ENCODE measurements at places on chromosomes 13 and 19.

GRCh38 chr19:56764196-56764695 is 76.3 kb downstream of the PEG3 start:
- no peak overlapping the region for H3K27ac ChIP-seq
- H3K27me3 ChIP-seq, result no peaks in the 10 kb centered on the region
- no peak for DNase-seq
- no peaks in the 10 kb centered on the region for H3K36me3 ChIP-seq

GRCh38 chr13:72751220-72751619 is 23.5 kb downstream of the BORA start:
- no peak overlapping the region for H3K4me3 ChIP-seq
- DNase-seq, result no peak
- no peaks in the 10 kb centered on the region for H3K4me1 ChIP-seq
- H3K27me3 ChIP-seq, result no peaks in the 10 kb centered on the region
- no peaks in the 10 kb centered on the region for H3K36me3 ChIP-seq

DNA sequence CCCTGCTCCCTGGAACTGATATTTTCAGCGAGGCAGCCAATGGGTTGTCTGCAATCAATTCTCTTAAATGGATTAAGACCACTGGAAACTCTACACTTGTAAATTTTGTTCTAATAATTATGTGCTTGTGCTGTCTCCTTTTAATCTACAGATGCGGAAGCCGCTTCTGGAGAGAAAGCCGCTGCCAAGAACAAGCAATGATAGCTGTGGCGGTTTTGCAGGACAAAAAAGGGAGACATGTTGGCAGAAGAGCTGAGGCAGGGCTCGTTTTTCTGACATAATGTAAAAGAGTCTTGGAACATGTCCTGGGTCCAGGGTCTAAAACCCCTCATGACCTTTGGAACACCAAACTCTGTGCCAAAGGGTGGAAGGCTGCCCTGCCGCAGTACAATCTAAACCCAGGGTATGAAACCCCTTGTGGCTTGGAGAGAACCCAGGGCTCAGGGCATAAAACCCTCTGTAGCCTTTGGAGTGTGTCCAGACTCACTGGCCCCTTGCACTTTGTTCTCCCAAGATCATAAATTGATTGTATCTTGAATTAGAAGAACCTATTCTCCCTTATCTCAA is 12.7 kb downstream of the ZNF417 start:
- H3K27ac ChIP-seq, result no peak overlapping the region
- H3K4me1 ChIP-seq, result no peaks in the 10 kb centered on the region
- no peaks in the 10 kb centered on the region for H3K27me3 ChIP-seq

DNA sequence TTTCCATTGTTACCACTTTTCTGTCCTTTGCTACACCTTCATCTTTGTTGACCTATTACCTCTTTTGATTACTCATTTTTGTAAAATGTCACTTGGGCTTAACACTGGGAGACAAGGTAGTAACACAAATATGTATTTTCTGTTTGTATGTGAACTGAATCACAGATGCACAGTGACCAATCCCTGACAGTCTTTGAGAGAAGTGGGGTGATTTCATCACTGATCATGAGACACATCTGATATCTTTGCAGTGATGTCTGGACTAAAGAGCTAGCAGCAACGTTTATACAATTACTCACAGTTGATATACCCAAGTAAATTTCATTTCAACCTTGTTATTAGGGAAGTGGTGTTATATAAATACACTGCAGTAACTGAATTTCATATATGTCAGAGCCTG is 1397.4 kb upstream of the SPRY2 start:
- H3K4me3 ChIP-seq, result no peak overlapping the region
- no peak for DNase-seq
- no peaks in the 10 kb centered on the region for H3K4me1 ChIP-seq
- no peaks in the 10 kb centered on the region for H3K36me3 ChIP-seq
- H3K27me3 ChIP-seq, result no peaks in the 10 kb centered on the region
- no peak overlapping the region for H3K27ac ChIP-seq

DNA sequence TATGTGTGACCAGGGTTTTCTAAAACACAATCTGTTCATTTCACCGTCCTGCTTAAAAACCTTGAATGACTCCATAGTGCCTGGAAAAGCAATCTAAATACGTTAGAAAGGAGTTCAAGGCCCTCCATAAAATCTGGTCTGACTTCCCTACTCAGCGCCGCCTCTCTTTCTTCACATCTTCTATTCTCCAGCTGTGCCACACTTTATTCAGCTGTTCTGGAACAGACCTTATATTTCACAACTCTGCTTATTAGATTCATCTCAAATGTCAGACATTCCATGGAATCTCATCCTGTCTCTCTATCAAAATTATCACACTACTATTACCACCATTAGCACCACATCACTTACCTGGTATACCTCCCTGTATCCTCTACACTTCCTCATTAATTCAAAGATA is 19.8 kb upstream of the SPART start:
- no peaks in the 10 kb centered on the region for H3K27me3 ChIP-seq
- no peak for DNase-seq
- no peaks in the 10 kb centered on the region for H3K4me1 ChIP-seq
- H3K4me3 ChIP-seq, result no peak overlapping the region
- H3K27ac ChIP-seq, result no peak overlapping the region
- H3K36me3 ChIP-seq, result no peaks in the 10 kb centered on the region

GRCh38 chr19:10861103-10861651 is 10.2 kb upstream of the CARM1 start:
- H3K4me1 ChIP-seq, result peaks cover 8% of the 10 kb centered on the region
- H3K4me3 ChIP-seq, result no peak overlapping the region
- no peak overlapping the region for H3K27ac ChIP-seq
- peak; percentile 49 for DNase-seq

DNA sequence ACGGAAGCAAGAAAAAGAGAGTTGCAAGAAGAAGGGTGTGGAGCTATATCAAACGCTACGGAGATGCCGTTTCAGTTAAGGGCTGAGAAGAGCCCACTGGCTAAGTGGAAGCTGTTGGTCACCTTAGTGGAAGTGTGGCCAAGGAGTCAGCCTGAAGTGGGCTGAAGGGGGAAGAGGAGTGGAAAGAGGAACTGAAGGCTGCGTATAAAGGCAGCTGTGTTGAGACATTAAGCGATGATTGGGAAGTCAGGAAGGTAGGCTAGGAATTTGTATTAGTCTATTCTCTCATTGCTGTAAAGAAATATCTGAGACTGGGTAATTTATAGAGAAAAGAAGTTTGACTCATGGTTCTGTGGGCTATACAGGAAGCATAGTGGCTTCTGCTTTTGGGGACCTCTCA is 14.1 kb upstream of the FRY start:
- H3K4me1 ChIP-seq, result no peaks in the 10 kb centered on the region
- H3K36me3 ChIP-seq, result no peaks in the 10 kb centered on the region
- no peak overlapping the region for H3K27ac ChIP-seq

GRCh38 chr19:43564800-43565199 is 10.5 kb downstream of the XRCC1 start:
- H3K36me3 ChIP-seq, result no peaks in the 10 kb centered on the region
- H3K4me3 ChIP-seq, result no peak overlapping the region
- H3K27me3 ChIP-seq, result no peaks in the 10 kb centered on the region
- no peak for DNase-seq
- H3K27ac ChIP-seq, result no peak overlapping the region

DNA sequence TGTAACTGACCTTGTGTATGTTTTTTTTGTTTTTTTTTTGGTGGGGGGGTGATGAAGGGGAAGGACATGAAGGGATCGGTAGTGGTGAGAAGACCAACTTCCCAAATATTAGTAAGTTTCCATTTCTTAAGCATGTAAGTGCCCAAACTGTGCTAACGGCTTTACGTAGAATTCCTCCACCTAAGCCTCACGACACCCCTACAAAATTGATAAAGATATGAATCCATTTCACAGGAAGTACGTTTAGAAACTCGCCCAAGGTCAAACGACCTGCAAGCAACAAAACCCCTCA is 649 bp downstream of the UQCRFS1 start:
- H3K27ac ChIP-seq, result peak overlapping the region; percentile 89
- no peak for DNase-seq
- H3K36me3 ChIP-seq, result no peaks in the 10 kb centered on the region
- H3K4me3 ChIP-seq, result peak overlapping the region; percentile 96
- no peaks in the 10 kb centered on the region for H3K4me1 ChIP-seq
- no peaks in the 10 kb centered on the region for H3K27me3 ChIP-seq

DNA sequence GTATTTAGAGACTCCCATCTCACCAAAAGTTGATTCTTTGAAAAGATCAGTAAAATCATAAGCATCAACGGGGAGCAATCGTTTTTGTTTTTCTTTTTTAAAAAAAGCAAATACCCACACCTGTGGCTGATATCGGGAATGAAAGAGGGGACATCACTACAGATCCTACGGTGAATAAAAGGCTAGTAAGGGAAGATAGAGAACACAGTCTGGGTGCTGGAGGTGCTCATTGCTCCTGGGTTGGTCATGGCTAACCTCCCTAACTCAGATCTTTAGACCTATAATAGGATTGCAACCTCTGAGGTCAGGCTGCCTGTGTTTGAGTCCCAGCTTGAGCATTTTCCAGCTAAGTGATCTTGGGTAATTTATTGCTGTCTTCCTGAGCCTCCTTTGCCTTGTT is 1.1 kb downstream of the EHD2 start:
- H3K4me3 ChIP-seq, result peak overlapping the region; percentile 34
- no peaks in the 10 kb centered on the region for H3K27me3 ChIP-seq
- H3K4me1 ChIP-seq, result no peaks in the 10 kb centered on the region
- H3K36me3 ChIP-seq, result no peaks in the 10 kb centered on the region
- H3K27ac ChIP-seq, result peak overlapping the region; percentile 65

DNA sequence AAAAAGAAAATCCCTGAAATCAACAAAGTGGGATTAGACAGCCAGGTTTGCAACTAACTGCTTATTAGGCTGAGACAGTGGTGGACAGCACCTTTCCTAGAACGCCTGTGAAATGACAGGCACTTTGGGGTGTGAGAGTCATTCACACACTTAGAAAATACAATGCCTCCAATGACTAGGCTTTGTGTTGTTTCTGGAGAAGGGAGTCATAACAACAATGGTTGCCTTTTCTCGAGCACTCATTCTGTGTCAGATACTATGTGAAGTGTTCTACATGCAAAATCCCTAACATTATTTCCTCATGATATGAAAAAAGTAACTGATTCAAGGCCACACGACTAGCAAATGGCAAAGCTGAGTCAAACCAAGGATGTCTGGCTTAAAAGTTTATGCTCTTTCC is 41.2 kb downstream of the SACS start:
- no peak overlapping the region for H3K27ac ChIP-seq
- H3K4me3 ChIP-seq, result no peak overlapping the region

- no peaks in the 10 kb centered on the region for H3K4me1 ChIP-seq
- no peaks in the 10 kb centered on the region for H3K27me3 ChIP-seq
- no peaks in the 10 kb centered on the region for H3K36me3 ChIP-seq
- H3K27ac ChIP-seq, result no peak overlapping the region
These were observed 275.4 kb downstream of the NALCN start for GRCh38 chr13:101140936-101141335.

DNA sequence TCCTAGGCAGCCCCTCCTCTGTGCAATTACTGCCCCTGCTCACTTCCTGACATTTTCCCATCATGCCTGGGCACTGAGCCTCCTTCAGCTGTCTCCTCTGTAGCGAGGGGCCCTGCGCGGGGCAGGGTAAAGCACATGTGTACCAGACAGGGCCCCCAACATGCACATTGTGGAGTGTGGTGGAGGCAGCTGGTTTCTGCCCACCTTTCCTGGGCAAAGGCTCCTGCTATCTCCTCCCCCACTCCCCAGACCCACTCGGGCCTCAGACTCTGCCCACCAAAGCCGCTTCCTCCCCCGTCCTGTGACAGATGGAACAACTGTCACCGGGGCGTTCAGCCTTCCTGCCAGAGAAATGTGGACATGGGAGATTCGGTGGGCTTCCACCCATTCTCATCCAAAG is 2.9 kb upstream of the KPTN start:
- no peaks in the 10 kb centered on the region for H3K27me3 ChIP-seq
- no peak overlapping the region for H3K27ac ChIP-seq
- H3K36me3 ChIP-seq, result no peaks in the 10 kb centered on the region
- H3K4me3 ChIP-seq, result no peak overlapping the region
- no peak for DNase-seq

DNA sequence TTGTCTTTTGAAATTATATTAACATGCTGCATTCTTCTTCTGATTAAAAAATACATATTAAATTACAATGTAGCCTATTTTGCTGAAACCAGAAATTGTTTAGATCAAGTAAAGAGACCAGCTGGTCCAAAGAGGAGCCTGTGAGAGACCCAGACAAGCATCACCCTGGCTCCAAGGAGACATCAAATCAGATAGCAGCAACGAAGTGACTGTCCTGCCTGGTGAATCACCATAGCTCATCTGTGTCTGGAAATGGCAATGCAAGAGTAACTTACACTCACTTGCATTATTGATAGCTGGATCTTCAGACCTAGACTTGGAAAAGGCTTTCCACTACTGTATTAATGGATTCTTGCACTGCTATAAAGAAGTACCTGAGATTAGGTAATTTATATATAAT is 169.1 kb downstream of the KCTD12 start:
- H3K4me3 ChIP-seq, result no peak overlapping the region
- DNase-seq, result no peak
- no peaks in the 10 kb centered on the region for H3K36me3 ChIP-seq
- no peaks in the 10 kb centered on the region for H3K27me3 ChIP-seq

GRCh38 chr19:16345457-16345856 is 20.8 kb downstream of the KLF2 start:
- H3K4me1 ChIP-seq, result no peaks in the 10 kb centered on the region
- no peaks in the 10 kb centered on the region for H3K36me3 ChIP-seq
- DNase-seq, result no peak
- H3K4me3 ChIP-seq, result no peak overlapping the region
- H3K27me3 ChIP-seq, result no peaks in the 10 kb centered on the region

DNA sequence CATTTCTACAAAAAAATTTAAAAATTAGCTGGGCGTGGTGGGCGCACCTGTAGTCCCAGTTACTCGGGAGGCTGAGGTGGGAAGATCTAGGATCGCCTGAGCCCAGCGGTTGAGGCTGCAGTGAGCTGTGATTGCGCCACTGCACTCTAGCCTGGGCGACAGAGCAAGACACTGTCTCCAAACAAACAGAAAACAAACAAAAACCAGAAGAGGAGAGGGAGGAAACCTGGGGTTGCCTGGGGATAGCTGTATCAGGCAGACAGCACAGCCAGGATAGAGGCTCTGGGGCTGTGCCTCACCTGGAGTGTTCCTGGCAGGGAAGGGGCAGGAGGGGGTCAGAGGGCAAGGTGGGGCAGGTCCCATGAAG is 2.6 kb upstream of the POLR2E start:
- peak overlapping the region; percentile 22 for H3K27ac ChIP-seq
- DNase-seq, result no peak
- H3K4me1 ChIP-seq, result peaks cover 22% of the 10 kb centered on the region
- no peaks in the 10 kb centered on the region for H3K36me3 ChIP-seq
- H3K27me3 ChIP-seq, result no peaks in the 10 kb centered on the region
- H3K4me3 ChIP-seq, result no peak overlapping the region

GRCh38 chr13:24700539-24700938 is 20.3 kb downstream of the ATP12A start:
- H3K36me3 ChIP-seq, result no peaks in the 10 kb centered on the region
- H3K4me1 ChIP-seq, result no peaks in the 10 kb centered on the region
- no peak for DNase-seq
- no peak overlapping the region for H3K4me3 ChIP-seq
- no peak overlapping the region for H3K27ac ChIP-seq
- no peaks in the 10 kb centered on the region for H3K27me3 ChIP-seq

GRCh38 chr19:48346191-48346590 is 17.5 kb downstream of the TMEM143 start:
- H3K27me3 ChIP-seq, result no peaks in the 10 kb centered on the region
- no peak for DNase-seq
- H3K4me1 ChIP-seq, result no peaks in the 10 kb centered on the region
- H3K27ac ChIP-seq, result no peak overlapping the region
- no peaks in the 10 kb centered on the region for H3K36me3 ChIP-seq

- DNase-seq, result no peak
- H3K4me3 ChIP-seq, result no peak overlapping the region
- H3K4me1 ChIP-seq, result no peaks in the 10 kb centered on the region
- H3K27ac ChIP-seq, result no peak overlapping the region
- no peaks in the 10 kb centered on the region for H3K27me3 ChIP-seq
- H3K36me3 ChIP-seq, result no peaks in the 10 kb centered on the region
These were observed 208.8 kb upstream of the SOX21 start for GRCh38 chr13:94921181-94921580.
